ENCODE measurements at places on chromosomes 5 and 9.

DNA sequence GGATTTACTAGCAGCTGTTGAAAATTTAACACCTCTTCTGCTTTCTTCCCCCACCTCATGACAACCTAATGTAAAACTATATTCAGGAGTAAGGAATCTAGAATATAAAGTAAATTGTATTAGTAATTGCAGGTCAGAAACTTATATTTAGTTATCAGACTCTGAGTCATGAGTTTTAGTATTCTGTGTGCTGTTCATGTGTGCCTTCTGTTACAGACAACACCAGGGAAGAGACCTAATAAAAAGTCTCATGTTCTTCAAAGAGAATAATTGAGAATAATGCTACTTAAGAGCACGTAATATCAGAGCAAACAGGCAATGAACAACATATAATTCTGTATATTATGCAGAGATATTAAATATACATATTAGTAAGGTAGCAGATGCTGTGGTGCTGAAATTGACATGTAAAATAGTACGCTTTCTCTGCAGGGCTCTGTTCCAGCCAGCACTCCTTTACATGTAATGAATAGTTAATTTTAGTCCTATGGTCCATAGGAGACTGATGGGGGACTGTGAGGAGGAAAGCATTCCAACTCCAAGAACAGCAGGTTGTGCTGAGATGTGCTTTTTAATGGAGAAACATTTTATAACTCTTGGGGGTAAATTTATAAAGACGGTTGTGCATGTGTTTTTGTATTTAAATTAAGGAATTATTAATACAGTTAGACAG, 106.4 kb downstream of the ZSWIM6 start:
- no peak for DNase-seq

DNA sequence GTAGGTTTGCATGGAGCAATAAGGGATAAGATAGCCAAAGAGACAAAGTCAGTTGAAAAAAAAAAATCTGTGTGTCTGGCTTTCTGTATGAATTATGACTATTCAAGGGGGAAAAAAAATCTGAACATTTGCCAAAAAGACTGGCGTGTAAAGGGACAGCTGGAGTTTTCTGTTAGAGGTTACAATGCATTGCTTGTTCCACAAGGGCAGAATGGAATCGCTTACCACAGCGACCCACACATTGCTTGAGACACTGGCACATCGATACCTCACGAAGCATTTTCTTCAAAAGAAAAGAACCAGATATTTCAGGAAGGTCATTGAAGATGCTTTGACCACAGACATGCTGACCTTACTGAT, 327.8 kb downstream of the TMEM167A start:
- DNase-seq, result peak; percentile 85

DNA sequence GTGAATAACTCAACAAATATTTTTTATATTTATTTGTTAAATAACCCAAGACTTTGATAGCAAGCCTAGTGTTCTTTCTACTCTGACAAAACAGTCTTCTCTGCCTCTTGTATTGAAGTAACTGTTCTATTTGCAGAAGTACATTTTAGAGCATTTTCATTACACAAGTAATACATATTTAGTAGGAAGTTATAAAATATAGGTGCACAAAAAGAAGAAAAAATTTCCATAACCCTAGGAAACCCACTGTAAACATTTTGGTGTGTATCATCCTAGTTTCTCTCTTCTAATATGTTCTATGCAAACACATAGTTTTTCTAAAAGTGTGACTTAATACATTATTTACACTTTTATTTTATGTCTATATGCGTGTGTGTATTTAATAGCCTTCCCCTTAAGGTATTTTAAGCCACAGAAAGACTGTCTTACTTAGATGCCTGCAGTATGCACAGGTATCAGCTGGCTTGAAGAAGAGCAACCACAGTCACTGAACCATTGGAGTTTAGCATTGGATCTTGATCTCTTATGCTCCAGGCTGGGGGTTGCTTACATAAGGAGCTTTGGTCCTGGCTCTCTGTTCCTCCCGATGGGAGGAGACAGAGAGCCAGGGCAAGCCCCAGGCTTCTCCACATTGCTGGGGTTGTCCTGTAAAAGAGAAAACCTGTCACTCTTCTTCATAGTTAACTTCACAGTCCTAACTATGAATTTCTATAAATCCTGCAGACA, 3.8 kb downstream of the SELENOP start:
- peak; percentile 42 for DNase-seq

GRCh38 chr9:16726718-16727451, 143.6 kb downstream of the BNC2 start:
- no peak for DNase-seq

GRCh38 chr9:17578911-17579793, at the start of gene SH3GL2:
Gene SH3GL2, plus strand, starts transcription at chr9:17579066.
- DNase-seq, result peak; percentile 58

DNA sequence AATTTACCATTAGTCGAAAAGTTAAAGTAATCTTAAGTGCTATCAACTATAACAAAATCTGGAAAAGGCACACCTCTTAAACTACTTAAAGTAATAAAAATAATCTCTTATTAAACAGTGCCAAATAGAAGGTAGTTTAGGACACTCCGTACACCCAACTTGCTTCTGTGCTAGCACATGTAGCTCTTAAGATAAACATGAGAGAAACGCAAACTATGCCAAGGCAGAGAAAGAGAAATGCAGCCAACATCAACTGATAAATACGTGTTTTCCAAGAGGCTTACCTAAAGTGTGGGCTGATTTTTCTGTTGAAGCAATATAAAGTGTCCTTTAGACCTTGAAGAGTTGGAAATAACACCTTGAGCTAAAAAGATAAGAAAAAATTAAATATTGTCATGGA, 480.6 kb upstream of the DAB2 start:
- DNase-seq, result no peak
